ENCODE measurements at places on chromosomes 16 and 17.

GRCh38 chr16:50613281-50613963 is 65.2 kb downstream of the NKD1 start:
- DNase-seq = no peak

GRCh38 chr17:5210614-5211252 is 19.1 kb upstream of the ZNF594 start:
- DNase-seq = no peak

GRCh38 chr17:41377546-41377945 is 4.6 kb downstream of the KRT34 start:
- no peak for DNase-seq

DNA sequence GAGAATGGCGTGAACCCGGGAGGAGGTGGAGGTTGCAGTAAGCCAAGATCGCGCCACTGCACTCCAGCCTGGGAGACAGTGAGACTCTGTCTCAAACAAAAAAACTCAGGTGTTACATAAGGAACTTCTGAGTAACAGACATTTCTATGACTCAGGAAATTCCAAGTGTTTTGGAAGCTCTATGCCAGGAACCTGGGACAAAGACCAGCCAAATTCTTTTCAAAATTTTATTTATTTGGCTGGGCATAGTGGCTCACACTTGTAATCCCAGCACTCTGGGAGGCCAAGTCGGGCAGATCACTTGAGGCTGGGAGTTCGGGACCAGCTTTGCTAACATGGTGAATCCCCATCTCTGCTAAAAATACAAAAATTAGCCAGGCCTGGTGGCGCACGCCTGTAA is 5.2 kb upstream of the SH2B1 start:
- no peak for DNase-seq

DNA sequence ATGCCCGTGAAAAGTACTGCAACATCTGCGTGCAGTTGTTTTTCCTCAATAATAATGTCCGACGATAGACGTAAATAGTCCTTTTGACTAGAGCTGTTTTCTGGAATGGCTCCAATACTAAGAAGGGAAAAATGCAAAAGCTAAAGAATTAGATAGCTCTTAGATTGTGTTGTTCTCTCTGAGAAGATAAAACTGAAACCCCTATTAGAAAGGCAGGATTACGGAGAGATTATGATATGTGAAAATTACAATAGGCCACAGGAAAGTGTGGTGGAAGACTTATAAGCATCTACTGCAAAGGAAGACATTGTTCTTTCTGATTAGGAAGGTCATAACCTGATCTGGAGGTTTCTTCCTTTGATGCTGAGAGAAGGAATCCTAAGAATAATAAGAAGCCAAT is 33.5 kb upstream of the KCNJ16 start:
- DNase-seq = no peak

- DNase-seq = no peak
Measured at GRCh38 chr17:69192754-69193153, 35.9 kb downstream of the ABCA10 start.

- no peak for DNase-seq
Measured at GRCh38 chr17:42227849-42228700, 33.8 kb upstream of the GHDC start.

DNA sequence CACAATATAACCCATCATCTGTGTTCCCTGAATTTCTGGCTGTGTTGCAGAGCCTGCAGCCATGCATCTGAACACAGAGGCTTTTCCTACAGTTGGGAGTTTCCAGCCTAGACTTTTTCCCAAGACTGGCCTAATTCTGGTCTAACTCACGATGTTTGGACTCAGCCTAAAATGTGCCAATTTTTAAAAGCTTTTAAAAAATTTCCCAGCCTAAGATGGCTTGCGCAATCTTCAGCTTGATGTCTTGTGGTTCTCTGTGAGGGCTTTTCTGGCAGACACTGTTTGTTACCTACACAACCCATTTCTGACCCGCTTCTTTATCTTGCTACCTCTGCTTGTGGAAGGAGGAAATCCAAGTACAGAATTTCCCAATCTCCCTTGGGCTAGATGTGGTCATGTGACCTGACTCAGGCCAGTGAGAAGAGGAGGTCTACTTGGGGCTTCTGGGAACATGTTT is 72.7 kb upstream of the GAS7 start:
- DNase-seq = no peak

GRCh38 chr17:45395569-45396415 is 36.9 kb downstream of the ARHGAP27 start:
- no peak for DNase-seq

DNA sequence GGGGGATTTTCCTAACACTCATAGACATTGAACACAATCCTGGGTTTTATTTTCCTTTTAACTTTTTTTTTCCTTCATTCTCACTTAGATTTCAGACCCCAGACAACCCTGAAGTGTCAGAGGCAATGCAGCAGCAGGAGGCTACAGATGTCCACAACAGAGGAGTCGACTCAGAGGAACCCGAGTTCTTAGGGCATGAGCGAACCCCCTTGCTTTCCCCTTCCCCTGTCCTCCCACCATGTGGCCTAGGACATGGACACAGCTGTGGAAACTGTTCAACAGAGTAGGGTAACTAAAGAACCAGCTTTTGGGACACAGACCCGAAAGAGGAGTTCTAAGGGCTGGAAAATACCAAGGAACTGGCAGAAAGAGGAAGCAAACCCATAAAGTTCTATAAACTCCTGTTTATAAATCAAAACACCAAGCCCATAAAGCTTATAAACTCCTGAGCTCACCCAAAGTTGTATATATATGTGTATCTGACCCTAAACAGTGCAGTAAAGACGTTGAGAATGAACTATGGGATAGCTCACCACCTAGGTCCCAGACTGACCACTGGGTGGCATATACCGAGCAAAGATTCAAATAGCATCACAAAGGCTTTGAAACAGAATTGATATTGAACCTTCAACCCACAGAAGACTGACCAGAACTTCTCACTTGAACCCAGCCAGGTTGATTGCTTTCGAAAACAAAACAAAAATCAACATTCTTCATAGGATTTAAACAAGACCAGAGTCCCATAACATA is 33.9 kb downstream of the CMTM4 start:
- no peak for DNase-seq

GRCh38 chr16:54694651-54695050 is 236.0 kb upstream of the IRX5 start:
- DNase-seq = no peak

DNA sequence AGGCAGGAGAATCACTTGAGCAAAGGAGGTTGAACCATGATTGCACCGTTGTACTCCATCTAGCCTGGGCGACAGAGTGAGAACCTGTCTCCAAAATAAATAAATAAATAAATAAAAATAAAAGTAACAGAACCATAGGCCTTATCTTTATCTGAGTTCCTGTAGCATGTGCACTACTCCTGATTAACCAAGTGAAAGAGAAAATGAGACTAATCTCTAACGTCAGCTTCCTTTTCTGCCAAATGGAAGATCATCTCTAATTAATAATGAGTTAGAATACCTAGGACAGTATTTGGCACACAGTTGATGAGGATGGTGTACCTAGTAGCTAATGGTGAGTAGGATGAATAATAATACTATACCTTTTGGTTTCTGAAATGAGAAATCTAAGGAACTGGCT is 520.4 kb downstream of the WWOX start:
- DNase-seq = no peak

- no peak for DNase-seq
Measured at GRCh38 chr16:28607116-28607623, 2.7 kb downstream of the SULT1A1 start.

- DNase-seq = no peak
Measured at GRCh38 chr17:39235555-39236449, 10.1 kb upstream of the STAC2 start.
